ENCODE measurements at places on chromosomes 2 and 18.
A peak's percentile ranks its signal among the peaks of the same experiment; 100 is the strongest.

DNA sequence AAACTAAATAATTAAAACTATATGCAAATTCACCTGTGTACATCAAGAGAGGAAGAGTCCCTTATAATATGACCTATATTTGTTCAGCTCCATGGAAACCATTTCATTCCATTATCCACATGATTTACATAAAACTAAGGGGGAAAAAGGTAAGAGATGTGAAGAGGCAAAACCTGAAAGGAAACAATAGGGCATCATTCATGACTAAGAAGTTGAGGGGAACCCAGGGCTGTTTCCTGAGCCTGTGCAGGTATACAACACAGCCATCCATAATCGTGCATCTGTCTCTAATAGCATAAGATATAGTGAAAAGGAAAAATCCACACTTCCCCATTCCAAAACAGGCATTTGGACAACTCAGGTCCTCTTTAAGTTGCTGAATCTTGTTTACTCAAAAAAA is 151.3 kb downstream of the NR4A2 start:
- no peak for DNase-seq

DNA sequence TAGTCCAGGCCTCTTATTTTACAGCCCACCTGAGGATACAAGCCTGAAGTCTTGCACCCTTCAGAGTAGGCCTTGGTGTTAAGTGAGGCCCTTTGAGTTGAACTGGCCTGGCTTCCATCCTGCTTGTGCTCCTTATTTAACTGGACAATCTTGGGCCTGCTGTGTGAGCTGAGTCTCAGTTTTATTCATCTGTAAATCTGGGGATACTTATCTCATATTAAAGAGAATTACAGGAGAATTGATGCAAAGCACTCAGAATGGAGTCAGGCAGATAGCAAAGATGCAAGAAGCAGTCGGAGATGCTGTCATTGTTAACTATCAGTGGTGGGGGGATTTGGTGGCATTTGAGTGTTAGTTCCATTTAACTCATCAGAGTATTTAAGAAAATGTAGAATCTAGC is 36.8 kb downstream of the MFSD6 start:
- DNase-seq = no peak

DNA sequence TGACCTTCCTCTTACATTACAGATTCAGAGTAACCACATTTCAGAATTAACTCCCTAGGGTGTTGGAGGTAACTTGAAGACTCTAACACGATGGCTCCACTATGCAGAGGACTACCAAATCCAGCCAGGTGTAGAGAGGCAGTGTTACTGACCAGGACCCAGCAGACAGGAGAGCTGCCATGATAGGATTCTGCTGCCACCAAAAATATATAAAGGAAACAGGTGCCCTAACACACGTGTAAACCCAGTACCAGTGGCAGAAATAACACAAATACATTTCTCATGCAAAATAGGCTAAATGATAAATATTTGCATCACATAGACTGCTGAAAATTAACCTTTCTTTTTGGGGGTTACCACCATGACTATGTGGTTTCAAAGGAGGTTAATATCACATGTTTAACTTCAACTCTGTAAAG is 7.0 kb downstream of the ZBTB14 start:
- no peak for DNase-seq

DNA sequence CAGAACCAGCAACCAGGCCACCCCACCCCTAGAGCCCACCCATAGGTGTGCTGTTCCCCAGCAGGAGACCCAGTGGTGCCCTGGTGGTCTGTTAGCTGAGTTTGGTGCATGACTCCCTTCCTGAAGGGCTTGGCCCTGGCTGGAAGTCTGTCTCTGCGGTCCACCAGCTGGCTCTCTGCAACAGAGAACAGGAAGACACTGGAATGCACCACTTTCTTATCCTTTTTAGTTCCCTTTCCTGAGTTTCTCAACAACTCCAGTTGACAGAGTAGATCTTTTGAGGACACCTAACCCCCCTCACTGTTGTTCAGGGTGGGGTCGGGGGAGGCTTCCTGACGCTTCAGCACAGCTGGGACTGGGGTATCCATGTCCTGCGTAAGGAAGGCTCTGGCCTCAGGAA is 11.9 kb upstream of the RPL37A start:
- no peak for DNase-seq

DNA sequence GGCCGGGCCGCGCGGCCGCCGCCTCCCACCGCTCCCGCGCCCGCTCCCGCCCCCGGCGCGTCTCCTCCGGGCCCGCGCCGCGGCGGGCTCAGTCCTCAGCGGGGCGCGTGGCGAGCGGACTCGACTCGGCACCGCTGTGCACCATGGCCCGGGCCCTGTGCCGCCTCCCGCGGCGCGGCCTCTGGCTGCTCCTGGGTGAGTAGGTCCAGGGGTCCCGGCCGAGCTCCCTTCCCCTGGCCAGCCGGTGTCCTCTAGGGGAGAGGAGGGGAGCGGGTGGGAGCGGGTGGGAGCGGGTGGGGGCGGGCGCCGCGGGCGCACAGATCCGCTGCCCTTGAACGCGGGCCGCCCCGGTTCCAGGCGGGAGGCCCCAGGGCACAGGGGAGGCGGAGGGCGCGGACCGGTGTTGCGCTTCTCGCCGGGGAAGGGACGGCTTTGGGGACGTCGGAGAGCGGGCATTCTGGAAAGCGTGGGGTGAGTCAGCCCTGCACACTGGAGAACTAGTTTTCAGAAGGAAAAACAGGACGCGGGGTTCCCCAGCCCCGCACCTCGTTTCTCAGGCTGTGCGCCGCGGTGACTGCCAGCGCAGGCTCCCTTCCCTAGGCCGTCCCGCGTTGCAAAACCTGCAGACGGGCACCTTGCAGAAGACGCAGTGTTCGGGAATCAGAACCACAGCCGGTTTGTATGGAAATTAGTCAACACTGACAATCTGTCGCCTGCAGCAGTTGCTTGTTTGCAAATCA is at the start of gene RAMP1:
TSS of gene RAMP1 (plus strand) at position 91 of the 740 bp plus-strand sequence. CDS start at position 144, 53 bp downstream.
- peak; percentile 53 for DNase-seq

DNA sequence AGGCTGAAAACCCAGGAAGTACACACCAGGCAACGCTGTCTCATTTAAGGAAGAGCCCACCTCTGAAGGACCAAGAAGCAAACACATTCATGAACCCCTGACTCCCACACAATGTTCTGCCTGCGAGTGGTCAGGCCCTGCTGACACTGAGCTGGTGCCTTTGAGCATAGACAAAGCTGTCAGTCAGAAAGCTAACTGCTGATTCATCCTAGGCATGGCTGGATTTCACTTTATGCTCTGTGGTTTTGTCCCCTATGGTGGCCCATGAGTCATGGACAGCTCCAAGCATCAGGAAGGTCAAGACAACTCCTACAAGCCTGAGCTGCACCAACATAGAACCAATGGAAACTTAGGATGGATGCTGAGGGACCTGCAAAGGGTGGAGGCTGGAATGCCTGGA is 78.9 kb downstream of the UXS1 start:
- no peak for DNase-seq

- DNase-seq = no peak
Measured at GRCh38 chr2:28366496-28367282, 26.0 kb upstream of the FOSL2 start.

GRCh38 chr2:6764968-6765723 is 100.6 kb downstream of the CMPK2 start:
- no peak for DNase-seq

DNA sequence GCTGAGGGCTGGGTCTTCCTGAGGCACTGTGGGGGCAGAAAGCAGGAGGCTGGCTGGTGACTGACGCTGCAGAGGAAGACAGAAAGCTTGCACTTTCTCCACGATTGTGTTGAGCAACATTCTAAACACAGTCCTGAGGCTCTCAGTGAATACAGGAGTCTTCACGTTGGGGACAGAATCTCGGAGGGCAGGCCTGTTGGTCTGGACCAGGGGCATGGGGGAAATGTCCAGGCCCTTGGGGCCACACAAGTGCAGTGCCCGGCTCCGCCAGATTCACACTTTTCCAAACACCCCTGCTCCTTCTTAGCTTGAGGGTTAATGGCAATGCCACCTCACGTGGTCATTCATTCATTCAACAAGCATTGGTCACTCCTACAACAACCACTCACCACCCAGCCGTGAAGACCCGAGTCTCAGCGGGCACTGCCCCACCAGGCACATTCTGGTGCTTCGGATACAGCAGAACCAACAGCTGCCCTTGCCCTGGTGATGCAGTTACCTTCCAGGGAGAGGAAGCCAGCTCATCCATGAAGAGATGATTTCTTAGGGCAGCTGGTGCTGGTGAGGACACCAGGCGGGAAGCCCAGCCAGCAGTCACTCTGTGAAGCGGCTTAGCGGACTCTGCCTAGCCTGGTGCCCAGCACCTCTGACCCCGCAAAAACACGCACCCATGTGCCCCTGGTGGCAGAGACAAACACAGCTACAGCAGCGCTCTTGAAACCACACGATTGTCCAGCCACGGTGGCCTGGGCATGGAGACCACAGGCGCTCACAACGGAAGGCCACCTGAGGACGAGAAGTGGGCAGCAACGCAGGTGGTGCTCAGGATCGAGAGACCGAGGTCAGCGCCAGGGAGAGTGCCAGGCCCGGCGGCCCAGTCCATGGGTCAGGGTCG is 10.9 kb upstream of the GPC1 start:
- DNase-seq = no peak

DNA sequence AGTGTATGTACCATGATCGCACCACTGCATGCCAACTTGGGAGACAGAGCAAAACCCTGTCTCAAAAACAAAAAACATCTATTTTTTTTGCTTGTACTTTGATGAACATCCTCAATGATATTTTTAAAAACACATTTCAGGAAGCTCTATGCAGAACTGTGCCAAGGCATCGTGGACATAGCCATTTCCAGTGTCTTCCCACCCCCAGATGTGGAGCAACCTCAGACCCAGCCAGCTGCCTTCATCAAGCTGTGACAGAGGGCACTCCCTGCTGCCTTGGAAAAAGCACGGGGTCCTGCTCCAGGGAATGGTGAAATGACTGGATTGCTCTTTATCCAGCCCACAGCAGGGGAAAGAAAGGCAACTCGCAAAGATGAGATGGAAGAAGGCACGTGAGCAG is 13.7 kb upstream of the POLR1B start:
- DNase-seq = no peak

- no peak for DNase-seq
Measured at GRCh38 chr2:233473878-233474277, 92.7 kb downstream of the USP40 start.

DNA sequence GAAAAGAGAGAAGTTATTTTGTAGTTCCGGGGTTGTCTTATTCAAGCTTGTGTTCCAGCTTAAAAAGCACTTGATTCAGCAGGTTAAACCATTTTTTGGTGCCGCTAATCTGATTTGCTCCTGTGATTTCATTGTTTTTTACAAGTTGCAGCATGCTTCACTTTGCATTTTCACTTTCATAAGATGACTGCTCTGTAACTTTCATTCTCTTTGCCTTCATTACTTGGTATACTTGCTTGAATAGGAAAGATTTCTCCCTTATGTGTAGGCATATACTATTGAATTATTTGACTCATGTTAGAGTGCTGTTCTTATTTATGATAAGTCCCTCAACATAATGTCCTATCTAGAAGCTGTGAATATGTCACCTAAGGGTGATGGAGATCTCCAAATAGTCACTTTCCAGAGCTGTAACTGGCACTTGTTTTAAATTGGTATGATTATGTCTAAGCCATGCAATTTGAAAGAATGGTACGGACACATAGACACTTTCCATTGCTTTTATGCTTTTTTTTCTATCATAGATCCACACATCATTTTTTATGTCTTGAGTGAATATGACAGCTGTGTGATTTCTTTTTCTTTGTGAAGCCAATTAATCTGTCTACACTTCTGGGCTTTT is 254.5 kb downstream of the DSEL start:
- no peak for DNase-seq

DNA sequence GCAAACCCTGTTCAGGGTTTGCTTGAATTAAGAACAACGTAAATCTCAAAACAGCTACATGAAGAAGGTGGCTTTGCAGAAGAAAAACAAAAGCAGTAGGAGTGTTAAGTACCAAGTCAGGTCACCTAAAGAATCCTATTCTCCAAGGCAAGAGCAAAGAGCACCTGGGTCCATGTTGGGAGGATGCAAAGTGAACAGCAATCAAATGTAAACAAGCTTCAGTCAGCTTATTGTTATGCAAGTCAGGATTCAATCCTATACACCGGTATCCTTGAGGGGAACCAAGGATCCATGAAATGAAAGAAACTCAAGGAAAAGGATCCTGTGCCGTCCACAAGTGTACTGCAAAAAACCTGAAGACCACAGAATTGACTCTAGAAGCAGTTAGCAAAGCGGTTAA is 261.0 kb upstream of the DDX18 start:
- no peak for DNase-seq

- peak; percentile 85 for DNase-seq
Measured at GRCh38 chr2:160408173-160408958, 85.2 kb downstream of the RBMS1 start.

- no peak for DNase-seq
Measured at GRCh38 chr2:140835079-140835478, 1295.7 kb downstream of the LRP1B start.

- DNase-seq = no peak
Measured at GRCh38 chr2:182559623-182560022, 132.8 kb upstream of the PDE1A start.

DNA sequence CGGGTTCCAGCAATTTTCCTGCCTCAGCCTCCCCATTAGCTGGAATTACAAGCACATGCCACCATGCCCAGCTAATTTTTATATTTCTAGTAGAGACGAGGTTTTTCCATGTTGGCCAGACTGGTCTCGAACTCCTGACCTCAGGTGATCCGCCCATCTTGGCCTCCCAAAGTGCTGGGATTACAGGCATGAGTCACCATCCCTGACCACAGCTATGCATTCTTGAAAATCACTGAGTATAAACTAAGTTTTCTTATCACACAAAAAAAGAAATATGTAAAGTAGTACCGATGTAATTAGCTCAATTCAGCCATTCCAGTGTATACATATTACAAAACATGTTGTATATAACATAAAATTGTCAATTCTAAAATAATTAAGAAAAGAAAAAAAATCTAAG is 232.7 kb downstream of the MBD2 start:
- DNase-seq = no peak

DNA sequence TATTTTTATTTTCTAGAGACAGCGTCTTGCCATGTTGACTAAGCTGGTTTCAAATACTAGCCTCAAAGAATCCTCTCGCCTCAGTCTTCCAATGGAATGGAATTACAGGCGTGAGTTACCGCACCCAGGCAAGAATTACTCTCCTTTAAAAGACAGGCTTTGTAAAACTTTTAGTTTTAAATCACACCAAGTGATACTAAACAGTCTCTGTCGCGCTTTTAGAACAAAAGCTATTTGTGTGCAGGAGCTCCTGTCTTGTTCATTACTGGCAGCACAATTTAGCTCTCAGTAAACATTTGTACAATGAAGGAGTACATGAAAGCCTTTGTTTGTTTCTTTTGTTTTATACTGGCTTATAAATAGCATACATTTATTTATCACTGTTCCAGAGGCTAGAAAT is 1719.2 kb upstream of the PIK3C3 start:
- no peak for DNase-seq

GRCh38 chr2:28405537-28405936 is 12.9 kb downstream of the FOSL2 start:
- no peak for DNase-seq

DNA sequence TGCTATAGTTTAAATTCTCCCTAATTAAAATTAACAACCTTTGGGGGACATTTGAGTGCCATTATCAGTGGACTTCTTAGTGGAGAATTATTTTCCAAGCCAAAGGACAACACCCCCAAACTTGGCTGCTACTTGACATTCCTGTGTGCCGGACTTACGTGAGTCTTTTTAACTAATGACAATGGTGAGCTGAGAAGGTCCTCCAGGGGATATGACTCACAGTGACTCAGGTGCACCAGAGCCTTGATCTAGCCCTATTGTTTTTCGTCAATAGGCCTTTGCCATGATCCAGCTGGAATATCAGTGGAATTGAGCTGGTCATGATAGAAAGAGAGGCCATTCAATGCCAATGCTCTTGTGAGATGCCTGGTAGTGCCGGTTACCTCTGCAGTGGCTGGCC is 118.1 kb upstream of the CXCR4 start:
- DNase-seq = no peak
